Activated naive CD4-positive, alpha-beta T cell treated with anti-CD3 and anti-CD28 coated beads, Interleukin-2, amount 50 U/mL, for 72 hours (primary cell): ENCODE measurements at places on chromosomes 4 and X. TPM values are rescaled to one million over a fixed set of nuclear protein-coding genes. Genes with fewer than 3 reads are reported as not detected.

The TBC1D8B gene
- total RNA-seq, result 0.18 TPM

The H2AZ1 gene
- total RNA-seq, result 833 TPM

The CT45A1 gene
- total RNA-seq, result not detected

The SHROOM4 gene
- total RNA-seq, result not detected

The GC gene
- not detected for total RNA-seq

The TEX13B gene
- not detected for total RNA-seq

The SMIM10 gene
- 0.39 TPM for total RNA-seq

The TMEM47 gene
- not detected for total RNA-seq

The PF4V1 gene
- total RNA-seq, result not detected

The PNMA5 gene
- total RNA-seq, result not detected

The ART3 gene
- not detected for total RNA-seq

The RBM41 gene
- total RNA-seq, result 14.2 TPM

The NXF2 gene
- total RNA-seq, result not detected

The USP11 gene
- total RNA-seq, result 14.5 TPM

The SUPT20HL2 gene
- total RNA-seq, result not detected

The CFI gene
- total RNA-seq, result not detected

The APLN gene
- total RNA-seq, result not detected

The TIGD4 gene
- not detected for total RNA-seq

The SNCA gene
- 0.46 TPM for total RNA-seq

The MAGED4 gene
- total RNA-seq, result 0.41 TPM

The DUSP21 gene
- not detected for total RNA-seq

The PCDH10 gene
- total RNA-seq, result not detected

The MCF2 gene
- 0.23 TPM for total RNA-seq

The SLC2A9 gene
- total RNA-seq, result 1.2 TPM

The KDM5C gene
- total RNA-seq, result 110 TPM

The NWD2 gene
- not detected for total RNA-seq

The GPR50 gene
- not detected for total RNA-seq

The CTAG2 gene
- total RNA-seq, result not detected

The FDCSP gene
- total RNA-seq, result not detected

The TBC1D19 gene
- 5.5 TPM for total RNA-seq

The RAI2 gene
- total RNA-seq, result 0.29 TPM

The SLC25A5 gene
- 598 TPM for total RNA-seq

The PIM2 gene
- total RNA-seq, result 264 TPM

The SH3D19 gene
- 1.7 TPM for total RNA-seq

The MSX1 gene
- not detected for total RNA-seq

The SLC10A4 gene
- not detected for total RNA-seq

The GUCY1B1 gene
- total RNA-seq, result 0.20 TPM

The ARR3 gene
- total RNA-seq, result not detected

The RAB41 gene
- total RNA-seq, result not detected

The TEC gene
- total RNA-seq, result 8.3 TPM

The AFM gene
- total RNA-seq, result not detected

The ARX gene
- total RNA-seq, result not detected

The CYSLTR1 gene
- total RNA-seq, result 7.8 TPM

The SLC49A3 gene
- total RNA-seq, result 0.59 TPM

The HELT gene
- not detected for total RNA-seq

The GLRB gene
- total RNA-seq, result not detected

The CCSER1 gene
- 0.23 TPM for total RNA-seq

The LANCL3 gene
- 0.02 TPM for total RNA-seq

The SPATA4 gene
- total RNA-seq, result not detected

The GASK1B gene
- not detected for total RNA-seq

The NDNF gene
- 0.47 TPM for total RNA-seq

The DGAT2L6 gene
- total RNA-seq, result not detected

The PHEX gene
- total RNA-seq, result 1.5 TPM

The SEPTIN6 gene
- 110 TPM for total RNA-seq

The LNX1 gene
- total RNA-seq, result not detected

The TSPAN7 gene
- total RNA-seq, result 3.2 TPM

The ARHGAP10 gene
- total RNA-seq, result 6.4 TPM

The IL21 gene
- total RNA-seq, result 16.6 TPM
